ENCODE measurements at places on chromosomes 6 and 20.

DNA sequence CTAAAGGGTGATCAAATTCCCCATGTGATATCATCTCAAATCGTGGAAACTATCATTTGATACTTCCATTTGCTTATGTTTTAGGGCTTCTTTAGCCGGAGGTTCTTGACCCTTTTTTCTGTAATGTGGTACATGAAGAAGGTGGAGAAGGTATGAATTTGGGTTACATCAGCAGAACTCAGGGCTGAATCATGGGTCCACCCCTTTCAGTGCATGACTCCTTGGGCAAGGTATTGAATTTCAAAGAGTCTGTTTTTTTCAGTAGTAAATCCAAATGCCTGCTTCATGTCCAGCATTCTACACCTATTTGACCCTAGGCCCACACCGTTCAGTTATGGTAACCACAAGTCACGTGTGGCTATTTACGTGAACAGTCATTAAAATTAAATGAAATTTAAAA lies 30.6 kb upstream of the QKI start:
- DNase-seq = no peak

- DNase-seq = no peak
Measured at GRCh38 chr20:31596831-31597480, 8.1 kb upstream of the ID1 start.

- no peak for DNase-seq
Measured at GRCh38 chr6:39182604-39183003, 46.7 kb downstream of the KCNK5 start.

DNA sequence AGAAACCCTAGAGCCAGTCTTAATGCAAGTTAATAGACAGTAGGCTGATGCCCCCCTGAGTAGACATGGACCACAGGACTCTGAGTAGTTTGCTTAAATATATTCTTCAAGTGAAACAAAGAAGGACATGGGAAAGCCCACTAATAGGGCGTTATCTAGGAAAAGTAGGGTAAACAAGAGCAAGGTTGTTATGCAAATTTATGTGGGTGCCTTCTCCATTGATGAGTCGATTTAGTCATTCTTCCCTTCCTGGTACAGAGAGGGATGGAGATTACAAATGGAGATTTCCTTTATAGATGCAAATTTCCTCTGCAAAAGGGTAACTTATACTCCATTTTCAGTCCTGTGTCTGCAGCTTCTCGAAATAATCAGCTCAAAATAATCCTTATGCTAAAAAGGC lies 262.0 kb downstream of the CD83 start:
- DNase-seq = no peak

- DNase-seq = no peak
Measured at GRCh38 chr6:111033628-111034289, 51.9 kb downstream of the RPF2 start.

- no peak for DNase-seq
Measured at GRCh38 chr6:150018846-150019580, 6.3 kb downstream of the RAET1L start.

GRCh38 chr6:54655162-54655561 lies 191.4 kb upstream of the FAM83B start:
- no peak for DNase-seq

DNA sequence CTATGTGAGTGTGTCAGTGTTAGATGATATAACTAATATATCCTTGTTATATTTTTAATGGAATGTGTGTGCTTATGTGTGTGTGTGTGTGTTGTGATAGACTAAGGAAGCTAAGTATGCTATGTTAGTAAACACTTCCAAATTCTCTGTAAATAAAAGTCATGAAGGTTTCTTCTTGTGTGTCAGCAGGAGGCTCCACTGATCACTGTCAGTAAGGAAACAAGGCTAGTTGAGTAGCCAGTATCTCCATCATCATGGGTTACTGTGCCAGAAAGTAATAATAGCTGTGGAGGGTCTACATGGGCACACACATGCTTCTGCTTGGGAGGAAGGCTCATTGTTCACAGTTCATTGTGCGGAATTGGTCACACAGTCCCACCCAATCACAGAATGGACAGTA lies 302.8 kb upstream of the RNF217 start:
- no peak for DNase-seq

- DNase-seq = no peak
Measured at GRCh38 chr20:24935766-24936525, 13.1 kb upstream of the CST7 start.

DNA sequence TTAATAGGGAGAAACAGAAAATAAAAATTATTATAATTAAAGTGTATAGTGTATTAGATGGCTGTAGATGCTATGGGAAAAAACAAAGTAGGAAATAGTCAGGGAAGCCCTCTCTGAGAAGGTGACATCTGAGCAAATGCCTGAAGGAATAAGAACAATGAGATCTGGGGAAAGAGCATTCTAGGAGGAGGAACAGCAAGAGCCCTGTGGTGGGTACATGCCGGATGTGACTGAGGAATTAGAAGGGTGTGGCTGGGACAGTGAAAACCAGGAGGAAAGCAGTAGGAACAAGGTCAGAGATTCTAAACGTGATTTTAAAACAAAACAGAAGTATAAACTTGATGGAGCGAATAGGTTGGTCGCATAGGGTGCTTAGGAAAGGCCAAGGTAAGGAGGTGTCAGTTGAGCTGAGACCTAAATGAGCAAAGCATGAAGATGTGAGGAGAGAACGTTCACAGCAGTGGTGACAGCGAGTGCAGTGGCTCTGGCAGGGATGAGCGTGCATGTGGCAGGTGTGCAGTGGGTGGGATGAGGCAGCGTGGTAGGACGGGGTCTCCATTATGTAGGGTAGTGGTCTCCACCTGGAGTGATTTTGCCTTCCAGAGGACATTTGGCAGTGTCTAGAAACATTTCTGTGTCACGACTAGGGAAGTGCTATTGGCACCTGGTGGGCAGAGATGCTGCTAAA lies 97.1 kb upstream of the MRPS10 start:
- DNase-seq = no peak

- DNase-seq = no peak
Measured at GRCh38 chr6:35248300-35248699, 11.2 kb upstream of the ZNF76 start.

- DNase-seq = no peak
Measured at GRCh38 chr20:62357187-62357667, 9.9 kb downstream of the LAMA5 start.

GRCh38 chr6:27755768-27756167 lies 156.4 kb downstream of the OR2B2 start:
- DNase-seq = no peak

DNA sequence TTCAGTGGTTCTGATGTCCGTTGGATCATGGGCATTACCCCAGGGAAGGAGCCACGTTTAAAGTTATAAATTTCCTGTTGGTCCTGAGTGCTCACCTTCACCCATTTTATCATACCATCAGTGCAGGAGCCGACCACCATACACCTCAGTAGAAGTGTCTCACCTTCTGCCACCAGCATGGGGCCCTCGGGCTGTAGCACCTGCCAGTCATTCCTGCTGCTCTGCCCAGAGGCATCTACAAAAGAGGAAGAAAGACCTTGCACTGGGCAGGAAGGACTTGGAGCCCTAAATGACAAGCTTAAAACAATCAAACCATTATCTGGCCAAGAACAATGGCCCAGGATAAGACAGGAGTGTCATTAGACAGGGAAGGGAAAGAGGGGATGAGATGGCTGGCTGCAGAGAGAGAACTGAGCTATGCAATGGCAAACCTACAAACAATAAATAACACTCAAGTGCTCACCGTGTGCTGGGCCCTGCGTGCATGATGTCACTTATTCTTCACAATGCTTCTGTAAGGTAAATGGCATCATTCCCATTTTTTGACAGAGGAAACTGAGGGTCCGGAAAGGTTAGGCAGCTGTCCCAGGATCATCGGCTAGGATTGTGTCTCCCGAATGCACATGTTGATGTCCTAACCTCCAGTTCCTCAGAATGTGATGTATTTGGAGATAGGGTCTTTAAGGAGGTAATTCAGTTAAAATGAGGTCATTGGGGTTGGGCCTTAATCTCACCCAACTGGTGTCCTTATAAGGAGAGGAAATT lies 11.2 kb downstream of the SIRPB2 start:
- DNase-seq = no peak

DNA sequence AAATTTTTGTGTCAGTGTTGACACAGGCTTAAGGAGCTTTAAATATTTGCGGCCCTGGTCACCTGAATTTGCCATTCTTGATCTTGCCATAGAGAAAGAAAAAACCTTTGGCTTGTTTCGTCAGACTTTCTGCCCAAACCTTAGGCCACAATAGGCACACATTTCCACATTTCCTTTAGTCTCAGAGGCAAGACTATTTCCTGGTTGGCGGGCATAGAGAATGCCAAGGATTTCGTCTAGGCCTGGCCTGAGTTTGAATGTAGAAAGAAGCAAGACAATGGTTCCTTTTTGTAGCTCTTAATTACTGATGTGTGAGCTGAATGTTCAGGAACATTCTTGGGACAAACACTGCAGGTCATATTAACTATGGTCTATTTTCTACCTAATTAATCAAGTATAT lies 108.1 kb downstream of the TRMT11 start:
- no peak for DNase-seq

DNA sequence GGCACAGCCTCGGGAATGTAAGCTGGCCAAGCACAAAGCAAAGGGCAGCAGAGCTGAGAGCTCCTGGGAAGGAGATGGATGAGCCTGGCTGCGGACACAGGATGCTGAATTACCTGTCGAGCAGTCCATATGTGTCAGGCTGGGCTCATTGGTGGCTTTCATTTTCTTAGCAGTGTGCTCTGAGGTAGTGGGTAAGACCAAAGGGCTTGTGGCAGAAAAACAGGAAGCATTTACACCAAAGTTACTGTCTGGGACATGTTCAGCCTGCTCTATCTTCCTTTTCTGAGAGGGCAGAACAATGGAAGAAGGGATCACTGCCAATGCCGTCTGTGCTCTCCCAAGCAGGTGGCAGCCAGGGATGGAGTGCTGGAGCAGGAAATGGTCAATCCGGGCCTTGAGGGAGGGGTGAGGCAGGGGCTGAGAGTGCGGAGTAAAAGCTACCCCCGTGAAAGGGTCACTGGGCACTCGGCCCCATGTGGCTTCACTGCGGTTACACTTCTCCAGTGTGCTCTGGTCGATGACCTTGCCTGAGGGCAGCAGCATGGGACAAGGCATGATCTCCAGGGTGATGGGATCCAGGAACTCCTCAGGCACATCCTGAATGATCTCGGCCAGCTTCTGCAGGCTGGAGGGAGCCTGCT lies 36.9 kb upstream of the AVP start:
- no peak for DNase-seq

DNA sequence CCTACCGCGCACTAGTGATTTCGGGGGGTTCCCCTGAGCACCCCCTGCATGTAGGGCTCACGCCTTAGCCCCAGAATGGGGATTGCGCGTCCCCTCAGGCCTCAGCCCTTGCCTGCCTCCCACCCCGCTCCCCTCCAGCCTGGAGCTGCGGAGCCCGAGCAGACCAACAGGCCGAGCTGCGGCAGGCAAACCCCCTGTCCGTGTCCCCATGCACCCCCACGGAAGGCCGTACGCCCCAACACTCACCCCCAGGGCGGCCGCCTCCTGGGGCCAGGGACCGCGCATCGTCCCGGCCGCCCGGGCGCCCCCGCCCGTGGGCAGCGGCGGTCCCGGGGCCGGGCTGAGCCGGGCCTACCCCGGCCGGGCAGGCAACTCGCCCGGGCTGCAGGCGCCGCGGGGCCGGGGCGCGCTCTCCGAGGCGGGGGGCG lies 1.2 kb upstream of the KCNB1 start:
- no peak for DNase-seq

GRCh38 chr6:9647599-9647998 lies 767.3 kb downstream of the TFAP2A start:
- no peak for DNase-seq

DNA sequence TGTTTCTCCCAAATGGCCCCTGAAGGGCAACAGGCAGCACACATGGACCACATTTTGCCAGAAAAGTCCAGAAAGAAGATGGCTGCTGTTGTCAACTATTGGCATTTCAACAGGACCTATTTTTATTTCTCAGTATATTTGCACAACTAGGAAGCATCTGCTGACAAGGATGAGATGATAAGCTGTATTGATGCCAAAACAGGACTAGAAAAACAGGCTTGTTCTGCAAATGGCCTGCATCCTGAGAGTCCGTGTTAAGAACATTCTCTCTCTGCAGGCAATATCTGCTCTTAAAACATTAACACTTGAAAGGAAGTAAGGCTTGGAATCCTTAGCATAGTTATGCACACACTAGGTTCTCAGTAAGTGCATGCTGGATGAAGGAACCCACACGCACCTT lies 283.7 kb downstream of the ESR1 start:
- no peak for DNase-seq

DNA sequence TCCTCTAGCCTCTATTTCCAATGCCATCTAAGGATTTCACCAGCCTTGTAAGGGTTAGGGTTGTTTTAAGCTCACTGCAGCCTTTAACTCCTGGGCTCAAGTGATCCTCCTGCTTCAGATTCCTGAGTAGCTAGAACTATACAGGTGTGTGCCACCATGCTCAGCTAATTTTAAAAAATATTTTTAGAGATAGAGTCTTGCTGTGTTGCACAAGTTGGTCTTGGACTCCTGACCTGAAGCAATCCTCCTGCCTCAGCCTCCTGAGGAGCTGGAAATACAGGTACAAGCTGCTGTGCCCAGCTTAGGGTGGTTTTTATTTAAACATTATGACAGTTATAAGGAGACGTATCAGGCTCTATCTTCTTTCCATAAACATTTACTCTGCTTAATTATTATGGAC lies 26.5 kb downstream of the ANKRD6 start:
- DNase-seq = no peak

DNA sequence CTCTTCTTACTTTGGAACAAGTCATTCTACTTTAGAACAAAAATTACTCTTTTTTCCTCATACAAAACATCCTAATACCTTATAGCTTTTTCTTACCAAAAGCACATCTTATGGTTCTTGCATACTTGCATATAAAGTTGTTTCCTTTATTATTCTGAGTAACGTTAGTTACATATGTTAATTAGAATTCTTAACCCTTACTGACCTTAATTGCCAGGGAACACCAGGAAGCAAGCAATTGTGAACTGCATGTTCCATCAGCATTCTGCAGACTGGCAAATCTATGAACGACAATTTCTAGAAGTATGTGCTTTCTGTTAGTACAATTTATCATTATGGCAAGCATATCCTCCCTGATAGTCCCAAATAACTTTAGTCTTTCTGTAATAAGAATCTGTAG lies 831.0 kb downstream of the C6orf118 start:
- DNase-seq = no peak

- DNase-seq = no peak
Measured at GRCh38 chr6:164554700-164555476, 754.5 kb downstream of the C6orf118 start.

DNA sequence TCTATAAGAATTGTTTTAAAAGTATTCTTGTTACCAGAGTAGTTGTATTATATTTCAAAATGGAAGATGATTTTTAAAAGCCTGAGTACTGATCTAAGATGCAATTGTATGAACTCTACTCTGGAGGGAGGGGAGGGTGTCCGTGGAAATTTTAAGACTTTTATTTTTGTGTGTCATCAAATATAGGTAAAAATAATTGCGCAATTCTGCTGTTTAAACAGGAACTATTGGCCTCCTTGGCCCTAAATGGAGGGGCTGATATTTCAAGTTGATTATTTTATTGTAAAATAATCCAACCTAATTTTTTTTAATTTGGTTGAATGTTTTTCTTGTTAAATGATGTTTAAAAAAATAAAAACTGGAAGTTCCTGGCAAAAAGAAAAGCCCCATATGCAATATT lies 38.1 kb upstream of the RPP40 start:
- DNase-seq = no peak

- no peak for DNase-seq
Measured at GRCh38 chr20:21685981-21686380, 19.5 kb upstream of the PAX1 start.

Data from GM10248 (cell line).